ENCODE measurements at places on chromosomes 2 and 18. TPM values are rescaled to one million over a fixed set of nuclear protein-coding genes. Genes with fewer than 3 reads are reported as not detected.

The NPPC gene
- 0.82 TPM for total RNA-seq

DNA sequence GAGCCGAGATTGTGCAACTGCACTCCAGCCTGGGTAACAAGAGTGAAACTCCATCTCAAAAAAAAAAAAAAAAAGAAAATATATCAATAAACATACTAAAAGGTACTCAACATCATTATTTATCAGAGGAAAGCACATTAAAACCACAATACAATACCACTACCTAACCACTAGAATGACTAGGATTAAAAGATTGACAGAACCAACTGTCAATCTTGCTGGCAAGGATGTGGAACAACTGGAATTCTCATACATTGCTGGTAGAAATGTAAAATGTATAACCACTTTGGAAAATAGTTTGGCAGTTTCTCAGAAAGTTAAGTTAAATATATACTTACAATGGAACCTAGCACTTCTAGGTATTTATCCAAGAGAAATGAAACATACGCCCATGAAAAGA lies 88.6 kb downstream of the B3GNT2 start:
- DNase-seq: no peak

- DNase-seq: no peak
Measured at GRCh38 chr18:26336572-26336971, 110.3 kb downstream of the TAF4B start.

GRCh38 chr2:69911985-69912563 lies 2.8 kb upstream of the MXD1 start:
- DNase-seq: no peak

DNA sequence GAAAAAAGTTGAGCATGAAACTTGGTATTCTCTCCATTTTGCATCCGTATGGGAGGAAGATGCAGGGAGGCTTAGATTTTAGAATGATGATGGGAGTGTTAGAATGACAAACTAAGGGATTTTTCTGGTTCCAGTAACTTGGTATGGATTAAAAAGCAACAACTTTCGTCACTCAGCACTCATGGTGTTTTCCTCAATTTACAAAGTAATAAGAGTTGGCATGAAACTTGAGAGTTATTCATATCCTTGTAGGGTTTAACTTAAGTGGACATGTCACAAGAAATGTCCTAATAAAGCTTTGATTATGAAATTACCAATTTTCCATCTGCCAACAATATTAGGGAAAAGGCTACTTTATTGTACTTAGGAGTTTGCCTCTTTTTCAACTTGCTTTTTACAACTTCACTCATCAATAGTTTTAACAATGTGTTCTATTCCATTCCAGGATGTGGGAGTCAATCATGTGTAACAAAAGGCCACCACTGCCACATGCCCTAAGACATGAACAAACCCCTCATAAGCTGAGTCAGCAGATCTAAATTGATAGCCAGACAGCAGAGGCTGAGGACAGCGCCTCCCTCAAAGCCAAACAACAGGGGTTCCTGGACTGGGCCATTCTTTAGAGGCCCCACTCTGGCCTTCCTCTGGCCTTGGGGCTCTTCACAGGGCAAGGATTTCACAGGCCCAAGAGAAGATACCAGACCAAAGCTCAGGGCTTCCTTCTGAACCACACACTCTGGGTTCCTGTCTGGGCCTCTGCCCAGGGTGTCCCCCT lies 265.8 kb downstream of the TNS1 start:
- DNase-seq: no peak

The ASB1 gene
- total RNA-seq: 43.6 TPM

The TRPM8 gene
- not detected for total RNA-seq

The EGR4 gene
- total RNA-seq: 0.16 TPM

- no peak for DNase-seq
Measured at GRCh38 chr2:24052951-24053350, 3.4 kb downstream of the FKBP1B start.

All from right atrium auricular region (tissue), 2 donors.